ENCODE measurements at places on chromosomes 16 and 17. TPM values are rescaled to one million over a fixed set of nuclear protein-coding genes. Genes with fewer than 3 reads are reported as not detected.
A peak's percentile ranks its signal among the peaks of the same experiment; 100 is the strongest.

KIF18B gene
- 90.8 TPM for total RNA-seq

MT1H gene
- total RNA-seq: not detected

DLX4 gene
- 0.56 TPM for total RNA-seq

SLC13A2 gene
- total RNA-seq: not detected

SLC22A31 gene
- total RNA-seq: 3.7 TPM

FBXW10 gene
- total RNA-seq: not detected

STH gene
- total RNA-seq: not detected

PRDM7 gene
- total RNA-seq: not detected

KRT12 gene
- not detected for total RNA-seq

MYADML2 gene
- not detected for total RNA-seq

GRCh38 chr17:78665387-78665951, 88.3 kb upstream of the DNAH17 start:
- DNase-seq: no peak

- DNase-seq: no peak
These were observed at the start of gene MC1R for GRCh38 chr16:89918453-89919347. Gene MC1R, plus strand, starts transcription at chr16:89918862. Its CDS starts 397 bp downstream, at chr16:89919259.

DNA sequence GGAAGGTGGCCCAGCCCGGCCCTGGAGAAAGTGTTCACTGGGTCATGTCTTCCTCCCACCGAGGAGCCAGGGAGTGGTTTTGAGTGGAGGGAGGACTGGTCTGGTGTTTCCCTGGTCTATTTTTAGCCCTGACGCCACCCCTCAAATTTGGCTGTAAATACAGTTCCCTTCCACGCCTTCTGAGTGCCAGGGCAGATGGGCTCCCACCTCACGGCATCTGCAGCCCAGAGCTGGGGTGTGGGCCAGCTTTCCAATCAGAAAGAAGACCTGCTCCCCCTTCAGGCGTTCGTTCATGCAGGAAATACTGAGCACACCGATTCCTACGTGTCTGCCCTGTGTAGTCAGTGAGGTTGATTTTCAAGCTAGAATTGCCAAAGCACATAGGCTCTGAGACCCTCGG, 53.7 kb downstream of the SNX20 start:
- DNase-seq: no peak

DNA sequence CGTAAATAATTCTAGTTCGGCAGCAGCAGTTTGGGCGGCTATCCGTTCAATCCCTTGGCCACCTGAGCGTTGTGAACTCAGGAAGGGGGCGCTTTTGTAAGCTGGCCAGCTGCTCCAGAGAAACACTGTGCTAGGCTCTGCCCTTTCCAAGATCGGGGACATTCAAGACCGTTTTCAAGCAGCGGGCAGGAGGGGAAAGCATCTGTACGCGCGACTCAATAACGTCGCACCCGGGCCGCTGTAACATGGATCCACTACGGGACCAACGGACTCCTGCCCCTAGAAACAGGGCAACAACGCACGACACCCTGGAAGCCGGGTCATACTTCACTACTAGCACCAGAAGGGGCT, 463 bp downstream of the TOP2A start:
- DNase-seq: no peak

GRCh38 chr17:8068736-8069586, 18.6 kb downstream of the ALOX12B start:
- DNase-seq: no peak

DNA sequence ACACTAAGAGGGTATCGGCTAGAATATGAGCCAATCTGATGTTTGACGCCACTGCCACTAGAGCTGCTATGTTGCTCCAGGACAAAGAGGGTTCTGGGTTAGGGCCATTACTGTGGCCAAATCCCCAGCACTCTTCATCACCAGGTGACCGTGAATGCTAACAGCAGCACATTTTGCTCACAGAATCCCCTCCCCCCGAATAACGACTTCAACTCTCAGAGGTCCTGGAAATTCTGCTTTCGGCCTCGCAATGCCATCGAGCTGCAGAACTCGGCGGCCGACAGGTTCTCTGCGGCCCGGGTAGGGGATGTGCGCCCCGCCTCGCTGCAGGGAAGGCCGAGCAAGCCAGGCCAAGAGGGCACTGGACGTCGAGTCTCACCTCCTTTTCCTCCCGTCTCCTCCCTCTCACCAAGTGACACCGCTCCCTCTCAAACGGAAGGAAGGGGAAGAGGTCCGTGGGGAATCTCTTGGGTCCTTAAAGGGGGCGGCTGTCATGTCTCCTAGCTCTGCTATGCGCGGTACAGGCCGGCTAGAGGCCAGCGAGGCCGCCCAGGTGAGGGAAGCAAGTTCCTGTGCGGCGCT, 31.9 kb downstream of the CDK5R1 start:
- DNase-seq: no peak

DNA sequence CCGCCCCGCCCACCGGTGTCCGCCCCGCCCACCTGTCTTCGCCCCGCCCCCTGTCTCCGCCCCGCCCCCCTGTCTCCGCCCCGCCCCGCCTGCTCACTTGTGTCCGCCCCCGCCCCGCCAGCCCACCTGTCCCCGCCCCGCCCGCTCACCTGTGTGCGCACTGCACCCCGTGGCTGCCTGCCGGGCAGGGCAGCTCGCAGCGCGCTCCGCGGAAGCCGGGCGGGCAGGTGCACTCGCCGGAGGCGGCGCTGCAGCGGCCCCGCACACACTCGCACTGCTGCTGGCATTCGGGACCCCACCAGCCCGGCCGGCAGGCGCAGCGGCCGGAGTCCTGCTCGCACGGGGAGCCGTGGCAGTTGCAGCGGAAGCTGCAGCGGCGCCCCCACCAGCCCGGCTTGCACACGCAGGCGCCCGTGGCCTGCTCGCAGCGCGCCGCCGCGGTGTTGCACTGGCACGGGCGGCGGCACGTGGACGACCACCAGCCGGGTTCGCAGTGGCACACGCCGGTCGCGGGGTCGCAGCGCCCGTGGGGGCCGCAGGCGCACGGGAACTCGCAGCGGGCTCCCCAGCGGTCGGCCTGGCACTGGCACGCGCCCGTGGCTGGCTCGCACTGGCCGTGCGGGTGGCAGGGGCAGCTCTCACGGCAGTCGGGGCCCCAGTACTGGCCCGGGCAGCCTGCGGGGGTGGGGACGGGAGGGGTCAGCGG, 2.1 kb downstream of the SCARF1 start:
- DNase-seq: no peak

- DNase-seq: no peak
These were observed 86.9 kb upstream of the HLF start for GRCh38 chr17:55177855-55178217.

DNA sequence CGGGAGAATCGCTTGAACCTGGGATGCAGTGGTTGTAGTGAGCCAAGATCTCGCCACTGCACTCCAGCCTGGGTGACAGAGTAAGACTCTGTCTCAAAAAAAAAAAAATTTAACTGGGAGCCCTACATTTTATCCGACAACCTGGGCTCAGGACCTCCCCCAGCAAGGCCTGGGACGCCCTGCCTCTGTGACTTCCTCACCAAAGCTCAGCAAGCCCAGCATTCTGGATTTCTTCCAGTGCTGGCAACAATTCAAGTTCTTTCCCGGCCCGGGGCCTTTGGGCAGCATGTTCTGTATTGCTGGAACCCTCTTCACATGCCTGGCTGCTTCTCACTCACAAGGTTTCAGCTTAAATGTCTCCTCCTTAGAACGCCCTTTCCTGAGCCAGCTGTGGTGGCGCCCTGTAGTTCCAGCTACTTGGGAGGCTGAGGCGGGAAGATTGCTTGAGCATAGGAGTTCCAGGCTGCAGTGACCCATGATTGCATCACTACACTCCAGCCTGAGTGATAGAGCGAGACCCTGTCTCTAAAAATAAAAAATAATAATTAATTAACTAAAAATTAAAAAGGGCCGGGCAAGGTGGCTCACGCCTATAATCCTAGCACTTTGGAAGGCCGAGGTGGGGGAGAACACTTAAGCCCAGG, 15.9 kb upstream of the MEIOB start:
- no peak for DNase-seq

GRCh38 chr16:18041864-18042834, 294.4 kb downstream of the NPIPA8 start:
- no peak for DNase-seq

DNA sequence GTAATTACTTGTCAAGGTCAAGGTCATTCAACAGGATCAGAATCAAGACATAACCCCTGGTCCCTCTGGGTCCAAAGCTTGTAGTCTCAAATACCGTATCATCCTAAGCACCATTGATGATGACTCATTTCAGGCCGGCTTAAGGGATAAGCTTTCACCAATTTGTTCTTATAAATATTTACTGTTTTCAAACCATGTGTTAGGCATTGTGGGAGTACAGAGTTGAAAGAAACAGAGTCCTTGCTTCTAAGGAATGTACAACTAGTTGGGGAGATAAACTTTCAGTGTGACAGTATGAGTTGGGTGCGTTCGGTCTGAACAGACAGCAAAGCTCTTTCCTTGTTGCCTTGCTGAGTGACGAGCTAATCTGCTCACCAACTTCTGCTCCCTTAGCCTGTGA, 183.5 kb upstream of the MAF start:
- DNase-seq: no peak

DNA sequence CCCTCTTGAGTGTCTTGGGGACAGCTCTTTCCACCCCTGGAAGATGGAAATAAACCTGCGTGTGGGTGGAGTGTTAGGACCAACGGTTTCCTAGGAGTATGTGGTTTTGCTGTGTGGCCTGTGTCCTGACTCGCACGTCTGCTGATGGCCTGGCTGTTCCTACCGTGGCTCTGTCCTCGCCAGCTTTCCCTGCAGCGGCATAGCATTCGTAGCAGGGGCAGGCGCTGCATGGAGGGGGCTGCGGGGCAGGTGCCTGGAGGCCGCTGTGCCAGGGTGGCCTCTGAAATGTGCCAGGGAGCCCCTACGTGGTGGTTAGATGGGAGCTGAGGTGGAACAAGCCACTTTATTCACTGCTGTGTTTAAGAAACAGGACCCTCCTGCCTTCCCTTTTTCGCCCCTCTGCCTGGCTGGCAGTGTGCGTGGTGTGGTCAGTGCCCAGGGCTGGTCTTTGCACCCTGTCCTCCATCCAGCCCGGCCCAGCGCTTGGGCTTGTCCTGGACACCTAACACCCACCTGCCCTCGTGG, 10.6 kb downstream of the SLC16A3 start:
- no peak for DNase-seq

GRCh38 chr16:2855536-2855935, 2.4 kb downstream of the PRSS22 start:
- no peak for DNase-seq

DNA sequence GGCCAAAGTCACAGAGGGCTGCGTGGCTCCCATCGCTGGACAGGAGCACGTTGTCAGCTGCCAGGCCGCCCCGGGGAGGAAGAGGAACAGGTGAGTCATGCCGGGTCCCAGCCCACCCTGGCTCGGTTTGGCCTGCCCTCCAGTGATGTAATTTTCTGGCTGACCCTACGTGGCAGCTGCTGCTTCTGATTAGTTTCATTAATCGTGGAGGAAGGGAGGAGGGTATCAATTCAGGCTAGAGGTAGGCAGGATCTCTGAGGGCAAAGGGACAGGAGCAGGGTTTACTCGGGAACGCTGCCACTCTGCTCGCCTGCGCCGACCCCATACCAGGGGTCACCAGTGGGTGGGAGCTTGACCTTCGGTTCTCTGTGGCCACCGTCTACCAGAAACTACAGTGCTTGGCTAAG, 11.7 kb upstream of the SPATA32 start:
- DNase-seq: no peak

- no peak for DNase-seq
These were observed 9.4 kb upstream of the CPSF4L start for GRCh38 chr17:73271072-73271471.

DNA sequence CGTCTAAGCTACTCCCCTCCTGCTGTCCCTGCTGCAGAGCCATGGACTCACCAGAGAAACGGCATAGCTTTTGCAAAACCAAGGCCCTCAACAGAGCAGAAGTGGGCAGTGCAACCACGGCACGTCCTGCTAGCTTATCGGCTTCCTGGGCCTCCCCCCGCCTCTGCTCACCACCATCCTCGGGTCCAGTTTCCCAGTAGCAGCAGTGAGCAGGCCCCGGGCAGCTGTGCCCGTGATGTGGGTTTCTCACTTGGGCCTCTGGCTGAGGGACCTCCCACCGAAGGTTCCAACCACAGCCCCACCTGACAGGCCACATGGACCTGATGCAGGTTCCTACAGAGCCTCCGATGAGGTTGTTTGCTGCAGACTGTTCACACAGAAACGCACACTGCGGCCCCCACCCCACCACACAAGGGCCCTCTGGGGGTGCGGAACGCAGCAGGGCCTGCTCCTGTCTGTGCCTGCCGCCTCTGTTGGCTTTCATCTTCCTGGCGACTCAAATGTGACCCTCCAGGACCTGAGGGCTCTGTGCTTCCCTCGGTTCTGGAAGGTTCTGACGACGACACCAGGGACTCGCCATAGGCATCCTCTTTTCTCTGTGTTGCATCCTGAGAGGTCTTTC, 24.8 kb downstream of the PDIA2 start:
- DNase-seq: no peak

- no peak for DNase-seq
These were observed 546.1 kb downstream of the MAF start for GRCh38 chr16:79054211-79054984.

- DNase-seq: no peak
These were observed 5.3 kb downstream of the GPS1 start for GRCh38 chr17:82056729-82057621.

- no peak for DNase-seq
These were observed 34.7 kb upstream of the VPS4A start for GRCh38 chr16:69276148-69277115.

- DNase-seq: no peak
These were observed 19.8 kb downstream of the PPL start for GRCh38 chr16:4917117-4917516.

- DNase-seq: no peak
These were observed 110.2 kb upstream of the LHX1 start for GRCh38 chr17:36827081-36827480.

GRCh38 chr17:76968707-76969597, 100.7 kb downstream of the MGAT5B start:
- DNase-seq: peak; percentile 64
